ENCODE measurements at places on chromosomes 2 and 18. TPM values are rescaled to one million over a fixed set of nuclear protein-coding genes. Genes with fewer than 3 reads are reported as not detected.

DNA sequence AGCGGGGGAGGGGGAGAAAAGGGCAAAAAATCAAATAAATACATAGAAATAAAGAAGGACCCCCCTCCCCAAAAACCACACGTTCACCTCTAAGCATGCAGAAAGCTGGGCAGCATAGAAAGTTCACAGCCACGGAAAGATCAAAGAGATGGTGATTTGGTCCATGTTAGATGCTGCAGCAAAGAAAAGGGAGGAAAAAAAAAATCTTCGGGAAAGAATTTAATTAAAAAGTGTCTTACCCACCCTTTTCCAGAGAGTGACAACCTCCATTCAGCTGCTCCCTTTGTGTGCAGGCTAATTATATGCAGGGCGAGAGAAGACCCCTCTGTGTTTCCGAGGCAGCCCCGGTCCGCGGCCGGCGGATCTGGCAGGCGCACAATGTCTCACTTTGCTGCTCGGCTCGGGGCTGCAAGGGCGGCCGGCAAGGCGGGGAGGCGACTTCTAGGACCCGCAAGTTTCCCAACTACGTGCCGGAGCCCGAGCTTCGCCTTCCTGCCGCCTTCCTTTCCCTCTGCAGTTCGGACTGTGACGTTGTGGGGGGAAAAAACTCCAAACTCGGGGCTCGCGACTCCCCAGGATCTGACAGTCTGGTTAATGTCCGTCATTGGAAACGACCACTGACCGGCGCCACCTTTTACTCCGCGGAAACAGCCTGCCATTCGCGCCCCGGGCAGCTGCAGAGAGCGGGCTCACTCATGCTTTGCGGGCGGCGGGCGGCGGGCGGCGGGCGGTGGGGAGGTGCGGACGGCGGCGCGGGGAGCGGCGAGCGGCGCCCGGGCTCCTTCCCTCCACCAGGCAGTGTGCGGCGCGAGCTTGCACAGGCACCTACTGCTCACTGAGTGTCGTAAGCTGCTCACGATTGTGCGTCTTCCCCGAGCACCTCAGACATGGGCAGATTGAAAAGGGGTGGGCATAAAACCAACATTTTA, at the start of gene LRRTM1:
LRRTM1 (minus strand) TSS at position 844 of the 929 bp plus-strand sequence. CDS start 933 bp downstream, outside the sequence.
- DNase-seq, result peak; percentile 11

GRCh38 chr2:158120102-158120501, 18.4 kb downstream of the UPP2 start:
- DNase-seq, result no peak

- peak; percentile 42 for DNase-seq
Observed at GRCh38 chr18:13112982-13113381, 105.6 kb upstream of the LDLRAD4 start.

- DNase-seq, result peak; percentile 84
Observed at GRCh38 chr18:12308386-12309100, 502 bp downstream of the TUBB6 start.

GRCh38 chr2:83068714-83069113, 1390.4 kb downstream of the SUCLG1 start:
- DNase-seq, result peak; percentile 35

DNA sequence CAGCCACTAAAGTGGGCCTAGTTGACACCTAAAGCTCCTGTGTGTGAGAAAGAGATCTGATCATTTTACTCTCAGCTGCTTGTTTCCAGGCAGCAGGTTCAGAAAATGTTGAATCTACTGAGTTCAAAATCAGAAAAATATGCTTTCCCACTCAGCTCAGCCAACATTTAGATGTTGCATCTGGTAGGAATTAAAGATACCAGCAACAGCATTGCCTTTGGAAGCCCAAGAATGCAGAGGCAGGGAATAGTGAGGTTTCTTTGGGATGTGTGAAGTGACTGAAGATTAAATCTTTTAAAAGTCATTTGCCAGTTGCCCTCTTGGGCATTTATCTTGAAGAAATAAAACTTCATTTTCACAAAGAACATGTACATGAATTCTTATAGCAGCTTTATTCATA, 33.9 kb upstream of the DOCK10 start:
- DNase-seq, result no peak

DNA sequence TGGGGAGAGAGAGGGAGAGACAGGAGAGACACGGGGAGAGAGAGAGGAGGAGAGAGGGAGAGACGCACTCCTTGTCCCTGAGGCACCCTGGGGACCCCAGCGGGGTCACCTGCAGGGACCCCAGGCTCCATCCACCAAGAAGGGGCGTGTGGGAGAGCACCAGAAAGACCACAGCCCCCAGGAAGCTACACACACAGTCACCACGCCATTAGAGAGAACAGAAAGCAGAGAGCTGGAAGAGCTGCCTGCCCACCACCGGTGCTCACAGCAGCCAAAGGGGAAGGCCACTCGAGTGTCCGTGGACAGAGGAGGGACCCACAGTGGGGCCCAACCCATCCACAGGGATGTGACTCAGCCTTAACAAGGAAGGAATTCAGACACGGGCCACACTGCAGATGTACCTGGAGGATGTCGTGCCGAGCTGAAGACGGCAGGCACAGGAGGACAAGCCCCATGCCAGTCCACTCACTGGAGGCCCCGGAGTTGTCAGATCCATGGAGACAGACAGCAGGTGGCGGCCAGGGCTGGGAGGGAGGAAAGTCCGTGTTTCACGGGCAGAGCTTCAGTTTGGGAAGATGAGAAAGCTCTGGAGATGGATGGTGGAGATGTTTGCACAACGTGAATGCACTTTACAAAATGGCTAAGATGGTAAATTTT, 11.5 kb upstream of the NFATC1 start:
- no peak for DNase-seq

GRCh38 chr2:185689906-185690539, 48.6 kb upstream of the FSIP2 start:
- DNase-seq, result peak; percentile 58

GRCh38 chr18:54206447-54206846, 18.0 kb downstream of the MBD2 start:
- DNase-seq, result no peak

- DNase-seq, result peak; percentile 90
Observed at GRCh38 chr2:99489761-99490622, at the start of gene REV1. TSS of gene REV1 (minus strand) at chr2:99490017. CDS start at chr2:99464975, 25,042 bp downstream.

DNA sequence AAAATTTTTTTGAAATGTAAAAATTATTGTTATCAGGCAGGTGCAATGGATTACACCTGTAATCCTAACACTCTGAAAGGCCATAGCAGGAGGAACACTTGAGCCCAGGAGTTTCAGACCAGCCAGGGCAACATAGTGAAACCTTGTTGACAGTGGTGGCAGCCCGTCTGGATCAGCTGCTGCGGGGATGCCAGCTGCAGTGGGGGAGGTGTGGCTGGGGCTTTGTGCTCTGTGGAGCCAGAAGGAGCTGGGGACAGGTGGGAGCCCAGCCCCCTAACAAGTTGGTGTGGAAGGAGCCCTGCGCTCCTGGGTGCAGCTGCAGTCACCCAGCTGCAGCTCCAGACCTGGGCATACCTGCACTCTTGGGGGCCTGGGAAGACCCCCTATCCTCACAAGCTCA, 182.4 kb upstream of the MC4R start:
- no peak for DNase-seq

The GALNT14 gene
- total RNA-seq, result 0.83 TPM

The THADA gene
- 32.4 TPM for total RNA-seq

The SRD5A2 gene
- total RNA-seq, result not detected

The SETBP1 gene
- total RNA-seq, result 4.9 TPM
